ENCODE measurements at places on chromosomes 1 and 21.

DNA sequence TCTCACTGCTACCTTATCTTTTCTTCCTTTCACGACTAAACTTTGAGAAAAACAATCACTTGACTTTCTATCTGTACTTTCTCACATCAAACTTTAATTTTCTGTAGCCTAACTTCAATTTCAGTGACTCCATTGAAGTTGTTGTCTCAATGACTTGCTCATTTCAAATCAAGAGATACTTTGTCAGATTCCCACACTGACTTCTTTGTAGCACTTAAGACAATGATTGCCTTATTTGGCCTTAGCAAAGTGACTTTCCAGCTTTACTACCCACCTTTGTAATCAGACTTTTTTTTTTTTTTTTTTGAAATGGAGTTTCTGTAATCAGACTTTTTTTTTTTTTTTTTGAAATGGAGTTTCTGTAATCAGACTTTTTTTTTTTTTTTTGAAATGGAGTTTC is 37.0 kb downstream of the AGO4 start:
- no peak for DNase-seq

DNA sequence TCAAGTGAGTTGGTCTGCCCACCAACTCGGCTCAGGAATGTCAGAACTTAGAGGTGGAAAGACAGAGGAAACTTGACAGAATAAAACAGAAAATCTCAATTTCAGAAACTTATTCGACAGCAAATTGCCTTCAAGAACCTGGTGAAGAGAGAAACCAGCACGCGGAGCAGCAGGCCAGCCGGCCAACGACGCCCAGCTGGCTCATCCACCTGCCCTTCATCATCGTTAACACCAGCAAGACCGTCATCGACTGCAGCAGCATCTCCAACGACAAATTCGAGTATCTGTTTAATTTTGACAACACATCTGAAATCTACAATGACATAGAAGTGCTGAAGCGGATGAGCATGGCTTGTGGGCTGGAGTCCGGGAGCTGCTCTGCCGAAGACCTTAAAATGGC is 350.8 kb upstream of the CAMK1G start:
- DNase-seq, result no peak

- peak; percentile 67 for DNase-seq
Measured at GRCh38 chr1:228037401-228038386, 30.9 kb downstream of the WNT3A start.

- no peak for DNase-seq
Measured at GRCh38 chr1:209988706-209989105, 50.7 kb downstream of the SYT14 start.
